ENCODE measurements at places on chromosomes 3 and 15.

GRCh38 chr3:53049987-53050386 lies 4.1 kb upstream of the SFMBT1 start:
- no peak for DNase-seq

DNA sequence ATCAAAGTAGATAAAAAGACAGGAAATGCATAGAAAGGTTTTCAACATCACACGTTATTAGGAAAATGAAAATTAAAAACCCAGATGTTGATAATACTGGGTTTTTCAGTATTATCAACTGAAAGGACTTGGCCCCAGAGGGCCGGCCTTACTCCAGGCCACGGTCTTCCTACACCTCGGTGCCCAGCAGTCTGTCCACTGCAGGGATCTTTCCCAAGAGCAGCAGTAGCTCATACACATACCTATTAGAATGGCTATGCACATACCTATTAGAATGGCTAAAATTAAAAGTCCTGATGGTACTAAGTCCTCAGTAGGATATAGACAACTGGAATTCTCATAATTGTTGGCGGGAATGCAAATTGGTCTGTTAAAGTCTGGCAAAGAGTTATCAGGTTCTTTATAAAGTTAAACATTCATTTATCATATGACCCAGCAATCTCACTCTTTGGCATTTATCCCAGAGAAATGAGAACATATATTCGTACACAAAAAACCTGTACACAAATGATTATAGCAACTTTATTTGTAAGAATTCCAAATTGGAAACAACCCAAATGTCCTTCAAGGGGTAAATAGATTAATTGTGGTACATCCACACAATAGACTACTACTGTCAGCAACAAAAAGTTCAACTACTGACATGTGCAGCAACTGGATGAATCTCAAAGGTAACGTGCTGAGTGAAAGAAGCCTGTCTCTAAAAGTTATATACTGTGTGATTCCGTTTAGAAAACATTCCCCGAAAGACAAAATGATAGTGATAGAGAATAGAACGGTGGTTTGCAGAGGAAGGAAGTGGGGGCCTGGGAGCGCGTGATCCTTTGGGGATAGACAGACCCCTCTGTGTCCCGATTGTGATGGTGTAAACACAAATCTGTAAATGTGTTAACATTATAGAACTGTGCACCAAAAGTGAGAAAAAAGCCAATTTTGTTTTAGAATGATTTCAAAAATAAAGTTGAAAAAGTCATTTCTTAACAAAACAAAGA lies 62.3 kb downstream of the MCTP2 start:
- DNase-seq, result no peak

- DNase-seq, result no peak
Observed at GRCh38 chr3:123119802-123120201, 53.0 kb downstream of the PDIA5 start.

DNA sequence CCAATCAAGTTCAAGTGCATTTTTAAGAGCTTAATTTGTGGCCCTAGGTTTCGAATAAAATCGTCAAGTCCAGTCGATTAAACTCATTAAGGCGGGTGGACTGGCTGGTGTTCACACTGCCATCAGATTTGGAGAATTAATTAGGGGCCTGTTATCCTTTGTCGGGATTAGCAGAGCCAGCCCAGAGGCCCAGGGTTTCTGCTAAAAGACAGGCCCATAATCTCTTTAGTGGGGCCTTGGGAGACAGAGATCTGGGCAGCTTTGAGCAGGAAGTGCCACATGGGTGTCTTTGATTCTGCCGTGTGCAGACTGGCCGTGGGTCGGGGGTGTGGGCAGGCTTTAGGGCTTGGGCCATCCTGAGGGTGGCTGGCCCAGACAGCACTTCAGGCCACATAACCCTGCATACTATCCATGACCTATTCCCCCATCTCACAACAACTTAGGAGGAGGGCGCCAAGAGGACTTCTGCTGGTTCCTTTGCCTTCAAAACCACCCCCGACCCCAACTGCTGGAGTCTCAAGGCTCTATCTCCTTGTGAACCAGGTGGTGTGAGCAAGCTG lies 94.7 kb downstream of the PLXNA1 start:
- no peak for DNase-seq

GRCh38 chr15:67195305-67195704 lies 59.2 kb downstream of the AAGAB start:
- no peak for DNase-seq

GRCh38 chr15:53739651-53740050 lies 19.8 kb downstream of the WDR72 start:
- no peak for DNase-seq

DNA sequence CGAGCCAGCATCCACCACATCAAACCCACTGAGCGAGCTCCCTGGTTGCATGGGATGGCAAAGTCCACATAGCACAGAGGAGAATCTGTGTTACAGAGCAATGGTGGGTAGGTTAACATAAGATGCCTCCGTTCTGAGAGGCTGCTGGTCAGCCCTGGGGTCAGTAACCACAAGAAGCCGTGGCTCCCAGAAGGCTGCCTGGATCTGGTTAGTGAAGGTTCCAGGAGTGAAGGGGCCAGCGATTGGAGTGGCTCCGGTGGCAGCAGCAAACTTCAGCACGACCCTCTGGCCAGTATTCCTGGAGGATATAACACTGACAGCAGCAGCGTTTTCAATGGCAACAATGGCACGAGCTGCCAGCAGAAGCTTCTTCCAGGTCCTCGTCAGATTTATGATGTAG lies 18.4 kb upstream of the PIGZ start:
- DNase-seq, result no peak

Measured in amniotic stem cell (primary cell).